DMS153 (cell line): ENCODE measurements at places on chromosomes 2 and 18.

DNA sequence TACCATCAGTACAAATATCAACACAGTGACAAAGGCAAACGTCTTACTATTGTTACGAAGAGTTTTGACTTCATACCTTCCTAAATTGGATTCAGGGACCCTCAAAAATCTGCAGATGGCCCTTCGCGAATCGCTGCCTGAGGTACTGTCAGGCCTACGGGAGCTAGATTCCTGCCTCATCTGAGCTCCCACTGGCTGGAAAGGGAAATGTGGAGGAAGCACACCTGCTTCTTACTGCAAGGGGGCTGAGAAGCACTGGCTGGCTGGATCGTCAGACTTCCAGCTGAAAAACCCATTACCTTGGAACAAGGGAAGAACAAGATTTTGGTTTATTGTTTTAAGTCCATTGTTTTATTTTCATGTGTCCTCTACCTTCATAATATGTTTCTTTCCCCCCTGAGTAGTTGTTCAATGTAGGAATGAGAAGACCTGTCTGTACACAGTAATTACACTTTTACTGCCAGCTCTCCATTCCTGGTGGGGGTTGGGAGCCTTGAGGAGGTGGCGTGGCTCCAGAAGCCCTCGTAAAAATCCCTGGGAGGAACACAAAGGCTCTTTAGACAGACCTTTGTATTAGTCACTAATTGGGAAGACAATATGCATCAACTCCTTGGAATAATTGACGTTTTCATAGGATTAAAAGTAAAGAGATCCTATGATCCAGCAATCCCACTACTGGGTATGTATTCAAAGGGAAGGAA, 124.1 kb upstream of the NOSTRIN start:
- DNase-seq: no peak

DNA sequence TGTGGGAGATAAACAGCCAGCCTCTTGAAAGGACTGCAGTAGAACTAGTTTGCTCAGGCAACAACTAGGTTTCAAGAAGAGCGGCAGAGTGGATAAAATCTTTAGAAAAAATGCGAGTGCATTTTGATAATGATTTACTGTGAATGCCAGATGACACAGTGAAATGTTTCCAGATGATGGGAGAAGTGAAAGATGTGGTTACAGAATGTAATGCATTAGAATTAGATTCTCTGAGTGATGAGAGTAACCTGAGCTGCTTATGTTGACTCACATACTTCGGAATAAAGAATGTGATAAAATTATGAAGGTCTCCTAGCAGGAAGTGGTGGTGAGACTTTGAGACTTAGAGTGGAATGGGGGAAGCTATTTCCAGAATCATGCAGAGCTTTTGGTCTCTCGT, 184.3 kb downstream of the GULP1 start:
- peak; percentile 3 for DNase-seq

DNA sequence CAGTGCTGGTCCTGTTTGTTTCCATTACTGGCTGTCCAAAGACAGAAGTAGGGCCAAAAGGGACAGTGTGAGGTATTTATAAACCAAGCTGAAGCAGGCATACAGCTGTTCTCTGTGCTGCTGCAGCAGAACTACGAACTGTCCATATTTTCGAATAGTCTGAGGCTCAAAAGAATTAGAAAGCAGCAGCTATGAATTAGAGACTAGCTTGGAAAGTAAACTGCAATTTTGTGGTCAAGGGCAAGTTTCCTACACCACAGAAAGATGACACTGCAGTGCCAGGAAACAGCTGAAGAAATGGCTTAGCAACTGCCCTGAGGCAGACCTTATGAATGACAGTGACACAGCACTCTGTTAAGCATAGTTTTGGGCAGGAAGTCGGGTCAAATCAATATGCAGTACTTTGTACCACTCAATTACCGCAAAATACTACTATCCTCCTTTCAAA, 125.3 kb downstream of the TMEM131 start:
- DNase-seq: no peak

- no peak for DNase-seq
These were observed 498.4 kb downstream of the STK39 start for GRCh38 chr2:167749016-167749415.

GRCh38 chr18:76457475-76457874, 37.6 kb downstream of the ZNF516 start:
- DNase-seq: no peak

- no peak for DNase-seq
These were observed 88.2 kb downstream of the ASAP2 start for GRCh38 chr2:9294764-9295163.

DNA sequence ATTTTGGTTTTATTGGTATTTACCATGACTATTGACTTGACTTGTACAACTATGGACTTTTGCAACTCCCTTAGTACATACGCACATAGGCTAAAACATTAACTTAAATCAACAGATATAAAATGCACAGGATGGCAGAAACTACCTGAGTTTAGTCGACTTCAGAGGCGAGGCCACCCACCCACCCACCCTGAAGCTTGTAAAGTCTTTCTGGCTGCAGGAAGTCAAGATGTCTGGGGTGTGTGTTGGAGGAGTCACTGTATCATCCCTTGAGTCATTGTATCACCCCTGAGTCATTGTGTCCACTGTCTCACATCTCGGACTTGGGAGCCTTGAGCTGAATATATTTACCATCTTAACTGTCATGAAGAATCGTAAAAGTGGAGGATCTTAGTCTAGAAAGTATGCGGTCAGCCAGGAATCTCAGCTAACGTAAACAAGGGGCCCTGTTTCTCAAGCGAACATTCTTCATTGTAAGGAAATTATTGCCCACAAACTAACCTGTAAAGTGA, 140.0 kb upstream of the ST6GAL2 start:
- no peak for DNase-seq

- no peak for DNase-seq
These were observed 1481.1 kb upstream of the ACVR2A start for GRCh38 chr2:146363731-146364130.

DNA sequence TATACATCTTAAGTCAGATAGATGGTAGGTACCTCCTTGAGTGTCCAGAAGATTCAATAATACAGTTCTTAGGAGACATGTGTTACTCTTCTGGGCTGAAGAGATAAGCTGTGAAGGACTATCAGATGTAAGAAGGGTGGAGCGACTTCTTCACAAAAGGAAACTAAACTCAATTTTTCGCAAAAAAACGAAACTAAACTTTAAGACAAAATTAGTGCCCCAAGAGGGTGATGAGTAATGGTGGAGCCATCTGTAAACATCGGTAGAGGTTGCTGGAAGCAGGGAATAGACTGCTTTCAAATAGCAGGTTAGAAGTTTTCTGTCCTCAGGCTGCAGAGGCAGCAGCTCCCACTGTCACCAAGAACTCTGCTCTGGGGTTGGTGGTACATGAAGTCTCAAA, 111.6 kb upstream of the TACR1 start:
- no peak for DNase-seq

GRCh38 chr2:85822766-85823165, 66.0 kb downstream of the ST3GAL5 start:
- no peak for DNase-seq

GRCh38 chr2:161901460-161901859, 172.6 kb downstream of the DPP4 start:
- DNase-seq: no peak

- DNase-seq: no peak
These were observed 24.5 kb downstream of the SLC66A2 start for GRCh38 chr18:79926715-79927606.

- no peak for DNase-seq
These were observed 262.7 kb downstream of the FHOD3 start for GRCh38 chr18:36560187-36560586.

GRCh38 chr2:163884416-163884815, 148.6 kb upstream of the FIGN start:
- DNase-seq: no peak

- no peak for DNase-seq
These were observed 221.4 kb upstream of the TFPI start for GRCh38 chr2:187775651-187776050.

- no peak for DNase-seq
These were observed 905 bp upstream of the NUP35 start for GRCh38 chr2:183123117-183123958.

DNA sequence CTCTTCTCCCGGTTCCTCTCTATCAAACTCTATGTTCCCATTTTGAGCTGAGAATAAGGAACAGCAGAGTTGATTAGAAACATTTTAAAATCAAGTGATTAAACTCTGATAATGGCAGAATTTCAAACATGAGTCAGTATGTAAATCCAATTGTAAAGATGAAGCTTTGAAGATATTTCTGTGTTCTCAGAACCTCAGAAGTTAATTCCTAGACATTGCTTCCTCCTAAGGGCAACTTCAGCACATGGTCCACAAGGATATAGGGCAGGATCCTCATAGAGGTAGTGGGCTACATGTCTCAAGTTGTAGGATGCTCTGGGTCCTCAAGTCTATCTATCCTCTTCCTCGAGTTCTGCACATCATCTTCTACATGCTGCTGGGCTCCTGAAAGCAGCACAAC, 46.3 kb downstream of the QPCT start:
- DNase-seq: no peak

GRCh38 chr2:186879312-186879711, 30.3 kb upstream of the ZSWIM2 start:
- no peak for DNase-seq

DNA sequence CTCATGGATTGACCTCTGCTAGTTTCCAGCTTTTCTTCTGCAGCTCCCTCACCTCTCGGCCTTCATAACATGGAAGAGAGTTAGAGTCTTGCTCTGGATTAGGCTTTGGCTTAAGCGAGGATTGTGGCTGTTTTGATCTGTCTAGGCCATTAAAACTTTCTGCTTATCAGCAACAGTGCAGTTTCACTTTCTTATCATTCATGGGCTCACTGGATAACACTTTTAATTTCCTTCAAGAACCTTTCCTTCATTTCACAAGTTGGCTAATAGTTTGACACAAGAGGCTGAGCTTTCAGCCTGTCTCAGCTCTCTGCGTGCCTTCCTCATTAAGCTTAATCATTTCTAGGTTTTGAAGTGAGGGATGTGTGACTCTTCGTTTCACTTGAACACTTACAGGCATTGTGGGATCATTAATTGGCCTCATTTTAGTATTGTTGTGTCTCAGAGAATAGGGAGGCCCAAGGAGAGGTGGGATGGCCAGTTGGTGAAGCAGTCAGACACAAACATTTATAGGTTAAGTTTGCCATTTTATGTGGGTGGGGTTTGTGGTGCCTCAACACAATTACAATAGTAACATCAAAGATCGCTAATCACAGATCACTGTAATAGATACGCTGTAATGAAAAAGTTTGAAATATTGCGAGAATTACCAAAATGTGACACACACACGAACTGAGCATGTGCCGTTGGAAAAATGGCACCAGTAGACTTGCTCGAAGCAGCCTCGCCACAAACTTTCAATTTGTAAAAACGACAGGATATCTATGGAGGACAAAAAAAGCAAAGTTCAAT, 129.3 kb downstream of the ZNF236 start:
- DNase-seq: no peak

GRCh38 chr18:73245345-73245744, 377.6 kb upstream of the NETO1 start:
- DNase-seq: peak; percentile 25

DNA sequence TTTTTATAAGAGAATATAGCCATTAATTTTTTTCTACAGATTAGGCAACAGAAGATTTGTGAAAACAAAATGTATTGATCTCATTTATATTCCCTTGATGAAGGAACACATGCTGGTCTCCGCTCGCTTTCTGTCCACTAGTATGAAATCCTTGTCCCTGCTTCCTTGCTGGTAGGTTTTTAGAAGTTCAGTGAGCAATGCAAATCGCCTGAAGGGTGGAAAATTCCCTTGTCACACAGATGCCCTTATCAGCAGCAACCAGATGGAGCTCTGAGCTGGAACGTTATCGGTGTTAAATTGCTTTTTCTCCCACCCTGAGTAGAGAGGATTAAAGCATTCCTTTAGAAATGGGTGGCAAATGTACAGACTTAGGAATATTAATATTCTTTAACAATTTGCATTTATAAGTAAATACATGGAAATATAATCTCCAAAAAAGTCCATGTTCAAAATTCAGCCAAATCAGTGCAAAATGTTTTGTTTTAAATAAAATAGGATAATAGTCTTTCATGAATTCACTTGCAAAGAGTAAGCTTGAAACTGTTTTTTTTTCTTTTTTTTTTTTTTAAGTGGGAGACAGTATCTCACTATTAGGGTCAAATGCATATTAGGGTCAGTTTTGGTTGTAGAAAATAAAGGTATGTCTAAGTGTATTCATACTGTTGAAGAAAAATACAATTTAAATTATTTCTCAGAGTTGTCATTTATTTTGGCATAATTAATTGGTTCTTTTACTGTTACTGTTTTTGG, 164.0 kb upstream of the MYO3B start:
- no peak for DNase-seq

- DNase-seq: no peak
These were observed 88.6 kb upstream of the B3GNT7 start for GRCh38 chr2:231306791-231307393.

- DNase-seq: no peak
These were observed 123.0 kb downstream of the KLHL29 start for GRCh38 chr2:23508066-23508390.

DNA sequence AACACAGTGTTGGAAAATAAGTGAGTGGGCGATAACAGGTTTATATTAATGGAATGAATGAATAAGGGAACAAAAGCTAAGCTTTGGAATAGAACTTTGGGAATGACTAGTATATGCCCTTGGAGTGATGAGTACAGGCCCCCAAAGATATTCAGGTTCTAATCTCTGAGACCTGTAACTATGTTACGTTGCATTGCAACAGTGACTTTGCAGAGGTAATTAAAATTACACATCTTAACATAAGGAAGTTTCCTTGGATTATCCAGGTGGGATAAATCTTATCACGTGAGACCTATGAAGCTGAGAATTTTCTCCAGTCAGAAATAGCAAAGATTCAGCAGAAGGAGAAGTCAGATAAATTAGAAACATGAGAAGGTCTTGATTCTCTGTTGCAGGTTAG, 661.5 kb upstream of the LINC00305 start:
- DNase-seq: no peak

GRCh38 chr2:218006741-218007140, 3.9 kb upstream of the TNS1 start:
- DNase-seq: no peak

DNA sequence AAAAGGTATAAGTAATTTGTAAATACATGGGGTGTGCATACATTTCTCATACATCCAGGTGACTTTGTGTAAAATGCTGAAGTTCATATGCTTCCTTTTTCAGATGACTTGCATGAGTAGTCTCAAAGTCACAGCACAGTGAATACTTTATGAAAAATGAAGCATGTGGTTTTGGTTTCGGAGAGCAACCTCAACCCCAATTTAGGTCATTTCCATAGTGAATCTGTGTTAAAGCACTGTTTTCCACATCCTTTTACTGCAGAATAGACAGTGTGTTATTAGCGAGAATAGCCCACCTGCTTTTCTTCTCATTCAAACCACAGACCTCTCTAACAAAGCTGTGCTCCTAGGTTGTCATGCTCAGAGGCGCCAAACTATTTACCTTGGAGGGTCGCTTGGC, 204.4 kb upstream of the RASGRP3 start:
- DNase-seq: no peak
